GM04503 (cell line): ENCODE measurements at places on chromosomes 11 and 22.

GRCh38 chr11:134607963-134608750 is 196.1 kb upstream of the B3GAT1 start:
- no peak for DNase-seq

DNA sequence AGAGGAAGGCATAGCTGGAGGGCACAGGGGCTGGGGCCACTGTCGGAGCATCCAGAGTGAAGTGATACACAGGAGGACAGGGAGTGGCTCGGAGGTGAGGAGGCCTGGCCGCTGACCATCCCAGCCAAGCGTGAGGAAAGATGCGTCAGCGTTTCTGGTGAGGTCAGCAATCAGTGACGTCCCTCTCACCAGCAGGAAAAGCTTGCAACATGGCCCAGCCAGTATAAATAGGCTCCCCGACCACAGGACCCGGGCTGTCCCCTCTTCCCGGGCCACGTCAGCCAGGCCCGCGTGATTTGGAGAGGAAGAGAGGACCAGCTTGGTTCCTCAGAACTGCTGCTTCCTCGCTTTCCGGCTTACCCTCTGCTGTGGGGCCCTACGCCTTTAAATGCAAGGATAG is 4.2 kb upstream of the OSM start:
- no peak for DNase-seq

GRCh38 chr11:115630214-115630613 is 126.0 kb upstream of the CADM1 start:
- no peak for DNase-seq

GRCh38 chr11:111936040-111936540 is 1.1 kb upstream of the DIXDC1 start:
- no peak for DNase-seq

DNA sequence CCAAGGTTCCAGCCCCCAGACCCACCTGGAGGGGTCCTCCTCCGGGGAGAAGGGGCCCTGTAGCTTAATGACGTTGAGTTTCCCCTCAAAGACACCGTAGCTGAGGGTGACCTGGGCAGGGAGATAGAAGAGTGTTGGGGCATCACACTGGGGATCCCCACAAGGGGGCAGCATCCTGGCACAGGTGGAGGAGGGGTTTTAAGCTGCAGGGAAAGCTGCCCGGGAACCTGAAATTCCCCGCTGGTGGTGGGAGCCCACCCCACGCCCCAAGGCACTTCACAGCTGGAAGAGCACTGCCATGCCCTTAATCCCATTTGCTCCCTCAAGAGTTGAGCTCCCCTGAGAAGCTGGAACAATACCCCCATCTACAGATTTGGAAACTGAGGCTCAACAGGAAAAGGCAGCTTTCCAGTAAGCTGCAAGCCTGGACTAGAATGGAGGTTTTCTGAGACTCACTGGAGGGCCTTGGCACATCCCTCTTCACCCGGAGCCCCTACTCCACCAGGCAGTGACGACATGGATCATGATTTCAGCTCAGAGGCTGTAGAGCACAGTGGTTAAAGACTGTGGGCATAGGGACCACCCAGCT is 13.7 kb downstream of the MFNG start:
- DNase-seq, result no peak

- DNase-seq, result no peak
Observed at GRCh38 chr11:84430661-84431060, 1144.5 kb upstream of the CCDC90B start.

- DNase-seq, result no peak
Observed at GRCh38 chr11:17471501-17471900, 5.1 kb downstream of the ABCC8 start.

DNA sequence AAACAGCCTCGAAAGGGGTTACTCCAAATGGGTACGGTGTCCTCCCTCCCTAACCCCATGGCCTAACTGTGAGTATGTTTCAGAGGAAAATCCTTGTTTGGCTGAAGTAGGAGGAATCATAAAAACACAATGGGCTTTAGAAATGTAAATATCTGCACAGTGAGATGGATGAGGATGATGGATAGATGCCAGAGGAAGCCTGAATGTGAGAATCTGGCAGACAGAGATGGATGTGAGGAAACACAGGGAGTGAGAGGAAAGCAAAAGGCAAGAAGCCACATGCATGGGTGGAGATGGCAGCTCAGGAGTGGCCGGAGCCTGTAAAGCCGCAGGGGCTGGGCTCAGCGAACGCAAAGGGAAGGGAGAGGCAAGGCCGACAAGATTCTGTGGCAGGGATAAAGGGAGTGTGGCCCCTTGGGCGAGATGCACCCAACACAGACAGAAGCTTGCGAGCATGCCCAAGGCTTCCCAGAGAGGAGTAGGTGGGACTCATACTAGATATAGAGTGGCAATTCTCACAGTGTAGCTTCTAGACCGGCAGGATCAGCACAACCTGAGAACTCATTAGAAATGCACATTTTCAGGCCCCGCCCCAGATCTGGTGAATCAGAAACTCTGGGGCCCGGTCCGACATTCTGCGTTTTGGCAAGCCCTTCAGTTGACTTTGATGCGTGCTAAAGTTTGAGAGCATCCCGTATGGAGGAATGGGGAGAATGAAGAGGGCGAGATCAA is 237.3 kb upstream of the CADM1 start:
- DNase-seq, result no peak

DNA sequence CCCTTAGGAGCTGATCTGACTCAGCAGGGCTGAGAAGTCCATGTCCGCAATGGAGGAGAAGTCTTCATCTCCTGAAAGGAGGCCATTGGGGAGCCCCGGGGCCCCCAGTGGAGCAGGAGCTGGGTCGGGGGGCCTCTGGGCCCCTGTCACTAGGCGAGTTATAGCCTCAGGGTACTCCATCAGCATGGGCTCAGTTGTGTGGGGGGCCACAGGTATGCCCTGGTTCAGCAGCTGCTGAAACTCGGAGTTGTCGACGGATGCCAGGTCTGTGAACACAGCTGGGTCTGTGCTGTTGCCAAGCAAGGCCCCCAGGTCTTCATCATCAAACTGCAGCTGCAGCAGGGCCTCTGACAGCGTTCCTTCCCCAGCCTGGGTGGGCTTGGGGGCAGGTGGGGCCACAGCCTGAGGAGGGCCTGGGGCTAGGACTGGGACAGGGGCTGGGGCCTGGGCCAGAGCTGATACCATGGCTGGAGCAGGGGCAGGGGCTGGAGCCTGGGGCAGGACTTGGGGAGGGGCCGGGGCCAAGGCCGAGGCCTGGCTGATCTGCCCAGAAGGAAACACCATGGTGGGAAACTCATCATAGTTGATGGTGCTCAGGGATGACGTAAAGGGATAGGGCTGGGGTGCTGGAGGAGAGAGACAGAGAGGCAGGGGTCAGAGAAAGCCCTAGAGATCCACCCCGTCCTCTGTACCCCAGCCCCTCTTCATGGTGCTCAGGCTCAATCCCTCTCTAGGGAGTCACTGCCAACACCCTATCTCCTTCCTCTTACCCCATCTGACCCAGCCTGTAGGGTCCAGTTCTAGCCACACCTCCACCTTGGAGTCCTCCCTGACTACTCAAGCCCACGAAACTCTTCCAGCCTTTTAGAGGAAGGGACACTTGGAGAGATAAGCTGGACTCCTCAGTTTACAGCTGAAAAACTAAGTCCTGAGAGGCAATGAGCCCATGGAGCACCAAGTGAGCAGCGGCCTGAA is 8.1 kb downstream of the RELA start:
- no peak for DNase-seq

- peak; percentile 58 for DNase-seq
Observed at GRCh38 chr22:37546437-37547250, 13.6 kb upstream of the CDC42EP1 start.

DNA sequence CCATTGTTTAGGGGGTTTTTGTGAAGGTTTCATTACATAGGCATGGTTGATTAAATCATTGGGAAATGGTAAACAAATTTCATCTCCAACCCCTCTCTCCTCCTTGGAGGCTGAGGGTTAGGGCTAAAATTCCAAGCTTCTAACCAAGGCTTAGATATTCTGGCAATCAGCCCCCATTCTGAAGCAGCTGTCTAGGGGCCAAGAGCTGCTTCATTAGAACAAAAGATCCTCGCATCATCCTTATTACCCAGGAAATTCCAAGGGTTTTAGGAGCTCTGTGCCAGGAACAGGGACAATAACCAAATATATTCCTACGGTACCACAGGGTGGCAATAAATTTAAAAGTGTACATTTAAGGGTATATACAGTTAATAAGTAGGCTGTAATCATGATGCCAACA is 22.5 kb upstream of the EED start:
- DNase-seq, result no peak

- DNase-seq, result no peak
Observed at GRCh38 chr22:32446321-32446720, 17.9 kb downstream of the BPIFC start.

- no peak for DNase-seq
Observed at GRCh38 chr22:45672564-45673481, 1.2 kb downstream of the ATXN10 start.

- no peak for DNase-seq
Observed at GRCh38 chr11:33669598-33670249, 30.9 kb downstream of the C11orf91 start.

DNA sequence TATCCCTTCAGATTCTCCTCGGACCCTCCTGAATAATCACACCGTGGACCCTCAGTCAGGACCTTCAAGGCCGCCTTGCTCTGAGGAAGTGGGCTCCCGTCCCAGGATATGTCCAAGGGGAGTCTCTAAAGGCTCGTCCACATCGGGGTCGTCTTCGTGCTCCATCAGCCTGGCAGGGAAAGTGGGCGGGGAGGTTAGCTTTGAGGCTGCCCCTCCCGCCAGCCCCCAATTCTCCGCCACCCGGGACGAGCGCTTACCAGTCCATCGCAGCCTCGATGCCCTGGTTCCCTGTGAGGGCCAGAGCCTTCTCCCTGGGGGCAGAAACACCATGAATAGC is 472 bp downstream of the UBXN1 start:
- no peak for DNase-seq

- DNase-seq, result no peak
Observed at GRCh38 chr22:42001121-42001520, 2.5 kb downstream of the WBP2NL start.

DNA sequence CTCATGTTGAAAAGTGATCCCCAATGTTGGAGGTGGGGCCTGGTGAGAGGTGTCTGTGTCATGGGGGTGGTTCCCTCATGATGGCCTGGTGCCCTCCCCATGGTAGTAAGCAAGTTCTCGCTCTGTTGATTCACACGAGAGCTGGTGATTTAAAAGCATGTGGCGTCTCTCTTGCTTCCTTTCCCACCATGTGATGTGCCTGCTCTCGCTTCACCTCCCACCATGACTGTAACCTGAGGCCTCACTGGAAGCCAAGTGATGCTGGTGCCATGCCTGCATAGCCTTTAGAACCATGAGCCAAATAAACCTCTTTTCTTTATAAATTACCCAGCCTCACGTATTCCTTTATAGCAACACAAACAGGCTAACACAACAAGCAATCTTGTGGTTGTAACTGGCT is 52.4 kb downstream of the VSIG10L2 start:
- DNase-seq, result no peak

DNA sequence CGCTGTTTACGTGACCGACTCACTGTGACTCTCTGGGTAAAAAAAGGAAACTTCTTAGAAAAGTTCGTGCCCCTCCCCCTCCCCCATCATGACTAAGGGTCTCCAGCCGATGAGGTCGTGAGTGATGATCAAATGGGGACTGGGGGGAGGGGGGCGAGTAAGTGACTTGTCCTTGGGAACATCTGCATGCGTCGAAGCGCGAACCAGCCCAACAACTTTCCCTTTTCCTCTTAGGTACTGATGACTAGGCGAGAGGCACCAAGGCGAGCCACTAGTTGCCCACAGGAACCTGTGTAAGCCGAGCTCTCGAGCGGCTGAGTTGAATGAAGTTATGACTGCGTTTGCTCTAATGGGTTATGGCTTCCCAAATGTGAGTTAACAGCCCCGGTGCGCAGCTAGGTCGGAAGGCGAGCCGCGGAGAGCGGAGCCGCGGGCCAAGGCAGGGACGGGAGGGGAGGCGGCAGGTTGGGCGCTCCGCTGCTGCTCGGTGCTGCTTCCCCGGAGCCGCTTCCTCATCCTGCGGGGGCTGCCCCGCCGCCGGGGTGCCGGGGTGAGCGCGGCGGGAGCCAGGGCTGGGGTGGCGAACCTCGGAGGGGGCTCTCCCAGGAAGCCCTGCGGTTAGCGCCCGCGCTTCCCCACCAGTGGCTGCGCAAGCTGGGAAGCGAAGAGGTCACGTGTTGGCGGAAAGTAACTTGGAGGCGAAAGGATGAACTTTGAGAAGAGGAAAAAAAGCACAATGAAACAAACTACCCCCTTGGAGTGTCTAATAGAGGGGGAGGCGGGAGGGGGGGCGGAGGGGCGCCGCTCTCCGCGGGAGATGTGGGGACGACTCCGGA is 22.1 kb upstream of the BDNF start:
- DNase-seq, result no peak

DNA sequence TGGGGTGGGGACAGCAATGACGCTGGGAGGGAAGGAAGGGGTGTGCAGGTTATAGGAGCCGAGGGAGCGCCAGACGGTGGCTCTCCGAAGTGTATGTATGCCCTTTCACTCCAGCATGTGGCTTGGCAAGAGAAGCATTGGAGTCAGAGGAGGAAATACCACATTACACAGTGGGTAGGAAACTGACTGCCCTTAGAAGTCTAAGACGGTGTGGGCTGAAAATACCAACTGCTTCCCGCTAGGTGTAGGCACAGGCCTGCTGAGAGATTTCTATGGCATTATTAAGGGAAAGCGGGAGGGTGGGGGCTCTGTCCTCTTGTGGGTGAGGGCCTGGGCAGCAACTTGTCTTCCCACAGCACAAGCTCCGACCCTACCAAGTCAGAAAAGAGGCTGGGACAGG is 44.7 kb downstream of the CACNG2 start:
- DNase-seq, result no peak

DNA sequence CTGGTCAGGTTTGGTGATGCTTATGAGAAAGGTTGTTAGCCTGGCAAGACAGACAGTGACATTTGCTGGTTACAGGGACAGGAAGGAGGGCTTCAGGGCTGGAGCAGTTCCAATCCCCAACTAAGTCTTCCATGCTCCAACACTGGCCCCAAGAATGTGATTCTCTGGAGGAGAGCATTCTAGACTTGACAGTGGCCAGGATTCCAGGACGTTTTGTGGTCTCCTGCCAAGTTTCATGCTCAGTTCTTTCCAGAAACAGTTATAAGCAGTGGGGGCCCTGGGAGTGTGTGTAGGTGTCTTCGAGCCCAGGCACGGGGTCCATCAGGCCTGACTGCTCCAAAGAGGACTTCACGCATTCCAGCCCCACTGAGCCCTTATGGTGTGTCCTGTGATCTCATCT is 8.9 kb upstream of the GRK3 start:
- no peak for DNase-seq

GRCh38 chr11:116535120-116535519 is 237.7 kb downstream of the BUD13 start:
- DNase-seq, result no peak

DNA sequence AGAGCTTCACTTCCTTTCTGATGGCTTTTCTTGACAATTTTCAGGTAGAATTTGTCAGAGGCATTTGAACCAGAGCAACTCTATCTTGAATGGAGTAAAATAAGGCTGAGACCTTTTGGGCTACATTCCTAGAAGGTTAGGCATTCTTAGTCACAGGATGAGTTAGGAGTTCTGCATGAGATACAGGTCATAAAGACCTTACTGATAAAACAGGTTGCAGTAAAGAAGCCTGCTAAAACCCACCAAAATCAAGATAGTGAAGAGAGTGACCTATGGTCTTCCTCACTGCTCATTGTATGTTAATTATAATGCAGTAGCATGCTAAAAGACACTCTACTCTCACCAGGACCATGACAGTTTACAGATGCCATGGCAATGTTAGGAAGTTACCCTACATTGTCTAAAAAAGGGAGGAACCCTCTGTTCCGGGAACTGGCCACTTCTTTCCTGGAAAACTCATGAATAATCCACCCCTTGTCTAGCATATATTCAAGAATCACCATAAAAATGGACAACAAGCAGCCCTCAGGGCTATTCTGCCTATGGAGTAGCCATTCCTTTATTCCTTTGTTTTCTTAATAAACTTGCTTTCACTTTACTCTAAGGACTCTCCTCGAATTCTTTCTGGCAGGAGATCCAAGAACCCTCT is 1519.7 kb upstream of the TENM4 start:
- DNase-seq, result no peak
